Activated CD4-positive, alpha-beta T cell treated with anti-CD3 and anti-CD28 coated beads for 1 hour (primary cell): ENCODE measurements at places on chromosomes 11 and 22.

DNA sequence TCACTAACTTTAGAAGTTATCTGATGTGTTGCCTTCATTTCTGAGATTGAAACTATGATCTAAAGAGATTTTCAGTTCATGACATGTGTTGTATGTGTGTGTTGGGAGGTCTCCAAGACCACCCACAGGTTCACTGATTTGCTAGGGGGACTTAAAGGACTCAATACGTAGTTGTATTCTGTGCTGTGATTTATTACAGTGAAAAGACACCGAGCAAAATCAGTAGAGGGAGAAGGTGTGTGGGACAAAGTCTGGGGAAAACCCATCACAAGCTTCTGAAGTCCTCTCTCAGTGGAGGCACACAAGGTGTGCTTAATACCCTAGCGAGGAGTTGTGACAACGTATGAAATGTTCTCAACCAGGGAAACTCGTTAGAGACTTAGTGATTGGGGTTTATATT, 35.6 kb downstream of the RNF169 start:
- no peak for DNase-seq

GRCh38 chr11:133934599-133935550, 21.9 kb downstream of the IGSF9B start:
- no peak for DNase-seq

- no peak for DNase-seq
Observed at GRCh38 chr11:120655589-120655988, 144.0 kb downstream of the GRIK4 start.

DNA sequence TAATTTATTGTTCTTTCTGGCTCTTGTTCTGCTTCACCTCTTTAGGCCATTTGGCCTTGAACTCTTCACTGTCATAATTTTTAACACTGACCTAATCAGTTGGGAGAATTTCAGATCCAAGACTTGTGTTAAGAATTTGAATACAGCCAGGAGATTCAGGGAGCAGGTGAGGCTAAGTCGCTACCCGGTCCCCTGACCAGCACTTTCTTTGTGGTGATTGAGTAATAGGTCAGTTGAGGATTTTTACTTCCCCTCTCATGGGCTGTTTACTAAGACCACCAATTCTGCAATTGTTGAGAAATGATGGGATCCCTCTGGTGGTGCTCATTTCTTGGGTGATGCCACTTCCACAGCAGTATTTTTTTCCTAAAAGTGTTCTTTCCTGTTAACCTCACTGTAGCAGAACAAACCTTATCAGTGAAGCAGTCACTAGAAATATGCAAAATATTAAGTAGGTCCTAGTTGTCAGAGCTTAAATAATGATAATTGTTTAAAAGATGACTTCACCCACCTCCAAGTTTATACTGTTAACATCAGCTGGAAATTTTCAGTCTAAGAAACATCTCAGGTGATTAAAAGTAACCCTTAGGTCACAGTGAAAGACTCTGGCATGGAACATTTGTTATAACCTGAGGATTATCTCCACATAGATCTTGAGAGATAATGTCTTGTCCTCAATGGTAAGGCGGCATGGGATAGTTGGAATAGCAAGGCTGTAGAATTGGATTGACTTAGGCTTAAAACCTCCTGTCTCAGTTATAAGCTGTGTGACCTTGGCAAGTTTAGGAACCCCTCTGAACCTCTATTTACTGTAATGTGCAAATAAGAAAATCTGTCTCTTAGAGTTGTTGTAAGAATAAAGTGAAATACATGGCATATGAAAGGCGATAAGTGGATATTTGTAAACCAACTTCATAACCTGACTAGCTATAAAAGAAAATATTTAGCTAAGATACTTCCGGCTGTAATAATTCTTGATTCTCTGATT, 41.3 kb downstream of the POLD3 start:
- DNase-seq = no peak

DNA sequence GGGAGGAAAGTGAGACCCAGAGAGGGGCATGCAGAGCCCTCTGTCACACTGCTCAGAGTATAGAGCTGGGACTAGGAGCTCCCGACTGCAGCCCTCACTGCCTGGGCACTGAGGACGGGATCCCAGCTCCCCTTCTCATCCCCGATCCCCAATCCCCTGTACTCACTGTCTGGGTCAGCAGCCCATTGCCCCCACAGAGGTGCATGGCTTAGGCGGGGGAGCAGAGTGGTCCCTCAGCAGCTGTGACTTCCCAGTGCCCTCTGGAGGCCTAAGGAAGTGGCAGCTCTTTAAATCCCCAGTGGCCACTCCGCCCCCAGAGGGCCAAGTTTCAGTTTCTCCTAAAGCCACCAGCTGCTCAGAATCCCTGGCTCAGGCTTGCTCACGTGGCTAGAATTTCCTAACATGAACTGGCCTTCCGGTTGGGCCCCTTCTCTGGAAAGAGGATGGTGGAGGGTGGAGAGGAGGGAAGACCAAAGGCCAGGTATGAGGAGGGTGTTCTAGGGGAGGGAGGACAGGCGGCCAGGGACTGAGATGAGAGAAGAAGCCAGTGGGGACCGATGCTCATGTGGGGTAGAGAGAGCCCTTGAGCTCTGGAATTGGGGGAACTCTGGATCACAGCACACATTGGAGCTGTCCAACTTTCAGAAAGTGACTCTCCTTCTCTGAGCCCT, at the start of gene BATF2:
BATF2 (minus strand) TSS at position 262 of the 671 bp plus-strand sequence; CDS start at position 205, 57 bp downstream.
- no peak for DNase-seq

GRCh38 chr11:48051217-48051830, 71.0 kb downstream of the PTPRJ start:
- no peak for DNase-seq

- DNase-seq = no peak
Observed at GRCh38 chr22:42284202-42284591, 13.7 kb upstream of the TCF20 start.

DNA sequence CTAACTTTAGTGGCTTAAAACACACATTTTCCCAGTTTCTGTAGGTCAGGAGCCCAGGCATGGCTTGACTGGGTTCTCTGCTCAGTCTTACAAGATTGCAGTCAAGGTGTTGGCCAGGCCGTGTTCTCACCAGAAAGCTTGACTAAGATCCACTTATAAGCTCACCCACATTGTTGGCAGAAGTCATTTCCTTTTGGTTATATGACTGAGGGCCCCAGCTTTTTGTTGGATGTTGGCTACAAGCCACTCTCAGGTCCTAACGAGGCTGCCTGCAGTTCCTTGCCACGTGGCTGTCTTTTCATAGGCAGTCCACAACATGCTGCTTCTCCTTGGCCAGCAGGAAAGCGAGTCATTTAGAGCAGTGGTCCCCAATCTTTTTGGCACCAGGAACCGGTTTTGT, 79.3 kb upstream of the CRTAM start:
- no peak for DNase-seq

- DNase-seq = no peak
Observed at GRCh38 chr11:15590132-15590531, 475.4 kb downstream of the INSC start.

- no peak for DNase-seq
Observed at GRCh38 chr11:46315783-46316563, 31.3 kb upstream of the DGKZ start.

DNA sequence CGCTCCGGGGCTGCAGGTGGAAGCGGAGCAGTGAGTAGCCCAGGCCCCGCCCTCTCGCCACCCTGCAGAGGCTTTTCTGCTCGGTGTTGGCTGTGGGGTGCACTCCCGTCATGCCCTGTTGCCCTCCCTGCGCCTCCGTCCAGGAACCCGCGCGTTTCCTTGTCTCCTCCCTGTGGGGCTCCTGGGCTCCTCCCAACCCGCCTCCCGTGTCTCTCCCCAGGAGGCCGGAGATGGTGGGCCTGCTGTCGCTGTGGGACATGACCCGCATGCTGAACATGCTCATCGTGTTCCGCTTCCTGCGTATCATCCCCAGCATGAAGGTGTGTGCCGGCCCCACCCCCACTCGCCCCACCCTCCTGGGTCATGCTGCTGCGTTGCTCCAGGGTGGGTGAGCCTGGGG, 32.4 kb downstream of the TPCN2 start:
- no peak for DNase-seq

DNA sequence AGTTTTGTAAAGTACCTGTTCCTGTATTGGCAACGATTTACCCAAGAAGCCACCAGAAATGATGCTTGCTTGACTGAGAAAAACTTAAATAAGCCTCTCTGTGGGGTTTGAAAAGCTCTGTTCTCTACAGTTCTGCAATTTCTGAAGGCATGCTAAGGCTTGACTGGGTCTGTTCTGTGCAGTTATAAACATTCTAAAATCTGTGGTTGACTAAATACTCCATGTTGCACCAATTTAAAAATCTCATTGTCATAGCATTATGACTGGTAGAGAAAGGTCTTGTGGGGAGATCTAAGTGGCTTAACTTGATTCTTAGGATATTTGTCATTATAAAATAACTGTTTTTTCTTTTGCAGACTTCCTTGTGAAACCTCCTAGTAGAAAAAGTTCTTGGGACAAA, 73.7 kb downstream of the MTMR3 start:
- no peak for DNase-seq

DNA sequence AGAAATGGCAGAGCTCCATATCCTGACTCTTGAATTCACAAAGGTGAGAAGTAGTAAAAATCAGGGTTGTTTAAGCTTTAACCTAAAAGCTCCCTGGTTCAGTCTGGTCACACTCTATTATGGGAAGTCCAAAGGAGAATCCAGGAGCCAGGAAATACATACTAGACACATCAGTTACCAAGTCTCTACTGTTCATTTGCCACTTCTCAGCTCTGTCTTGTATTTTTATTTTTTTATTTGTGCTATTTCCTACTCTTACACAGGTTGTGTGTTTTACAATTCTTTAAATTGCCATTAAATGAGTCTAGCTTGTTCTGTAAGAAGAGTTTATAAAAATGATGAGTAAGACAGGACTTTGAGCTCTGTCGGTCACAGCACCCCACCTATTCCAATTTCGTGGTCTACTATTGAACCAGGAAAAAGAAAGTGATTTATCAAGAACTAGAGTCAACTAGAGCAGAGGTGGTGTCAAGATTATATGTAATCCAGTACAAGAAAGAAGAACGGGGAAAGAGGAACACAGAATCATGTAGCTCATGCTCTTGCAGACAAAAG, 9.7 kb downstream of the MS4A12 start:
- no peak for DNase-seq

DNA sequence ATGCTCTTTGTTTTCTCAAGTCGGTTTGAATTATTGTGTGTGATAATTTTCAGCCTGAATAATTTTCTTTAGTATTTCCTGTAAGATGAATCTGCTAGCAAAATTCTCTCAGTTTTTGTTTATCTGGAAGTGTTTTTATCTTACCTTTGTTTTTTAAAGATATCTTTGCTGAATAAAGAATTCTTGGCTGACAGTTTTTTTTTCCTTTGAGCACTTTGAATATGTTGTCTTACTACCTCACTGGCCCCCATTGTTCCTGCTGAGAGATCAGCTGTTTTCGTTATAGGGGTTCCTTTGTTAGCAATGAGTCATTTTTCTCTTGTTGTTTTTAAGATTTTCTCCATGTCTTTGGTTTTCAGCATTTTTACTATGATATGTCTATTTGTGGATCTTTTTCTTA, 63.0 kb downstream of the HORMAD2 start:
- no peak for DNase-seq

DNA sequence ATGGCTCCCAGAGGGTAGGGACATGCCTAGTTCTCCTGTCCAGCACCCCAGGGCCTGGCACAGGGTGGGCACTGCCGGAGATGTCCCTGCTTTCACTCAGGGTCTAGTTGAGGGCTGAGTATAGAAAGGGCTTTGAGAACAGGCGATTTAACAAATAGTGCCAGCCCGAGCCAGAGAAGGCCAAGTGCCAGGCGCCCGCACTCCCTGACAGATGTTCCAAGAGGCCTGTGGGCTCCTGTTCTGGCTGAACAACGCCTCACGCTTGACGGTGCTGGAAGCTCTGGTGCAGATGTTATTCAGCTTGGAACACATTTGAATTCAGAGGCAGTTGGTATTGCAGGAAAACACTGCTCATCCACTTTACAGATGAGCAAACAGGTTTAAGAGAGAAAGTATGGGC, 46.5 kb downstream of the NFAM1 start:
- no peak for DNase-seq

GRCh38 chr22:46696614-46697013, 41.4 kb downstream of the CERK start:
- no peak for DNase-seq

- DNase-seq = no peak
Observed at GRCh38 chr22:45953178-45953577, 23.8 kb downstream of the WNT7B start.

GRCh38 chr11:5922749-5923426, 19.2 kb upstream of the OR56A3 start:
- DNase-seq = no peak

DNA sequence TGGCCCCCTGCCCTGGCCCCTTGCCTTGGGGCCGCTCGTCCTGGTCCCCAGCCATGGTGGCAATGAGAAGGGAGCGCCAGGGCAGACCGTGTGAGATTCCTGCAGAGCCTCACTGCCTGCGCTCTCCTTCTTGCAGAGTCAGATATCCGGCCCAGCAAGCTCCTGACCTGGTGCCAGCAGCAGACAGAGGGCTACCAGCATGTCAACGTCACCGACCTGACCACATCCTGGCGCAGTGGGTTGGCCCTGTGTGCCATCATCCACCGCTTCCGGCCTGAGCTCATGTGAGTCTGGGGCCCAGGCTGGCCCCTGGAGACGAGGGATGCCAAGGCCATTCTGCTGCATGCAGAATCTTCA, 114.1 kb downstream of the MICAL2 start:
- peak; percentile 69 for DNase-seq

DNA sequence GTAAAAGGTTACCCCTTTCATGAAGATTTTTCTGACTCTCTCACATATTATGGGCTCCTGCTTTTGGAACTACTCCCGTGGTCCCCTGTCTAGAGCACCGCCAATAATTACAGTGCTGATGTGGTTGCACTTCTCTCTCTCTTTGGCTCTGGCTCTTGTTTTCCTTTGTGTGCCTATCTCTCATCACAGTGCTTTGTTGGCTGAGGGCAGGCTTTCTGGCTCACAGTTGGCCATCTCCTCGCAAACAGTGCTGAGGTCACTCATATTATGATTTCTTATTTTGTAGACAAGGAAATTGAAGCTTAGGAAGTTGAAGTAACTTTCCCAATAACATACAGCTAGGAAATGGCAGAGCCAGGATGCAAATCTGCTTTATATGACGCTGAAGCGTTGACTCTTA, 192.5 kb downstream of the DDX10 start:
- DNase-seq = no peak

DNA sequence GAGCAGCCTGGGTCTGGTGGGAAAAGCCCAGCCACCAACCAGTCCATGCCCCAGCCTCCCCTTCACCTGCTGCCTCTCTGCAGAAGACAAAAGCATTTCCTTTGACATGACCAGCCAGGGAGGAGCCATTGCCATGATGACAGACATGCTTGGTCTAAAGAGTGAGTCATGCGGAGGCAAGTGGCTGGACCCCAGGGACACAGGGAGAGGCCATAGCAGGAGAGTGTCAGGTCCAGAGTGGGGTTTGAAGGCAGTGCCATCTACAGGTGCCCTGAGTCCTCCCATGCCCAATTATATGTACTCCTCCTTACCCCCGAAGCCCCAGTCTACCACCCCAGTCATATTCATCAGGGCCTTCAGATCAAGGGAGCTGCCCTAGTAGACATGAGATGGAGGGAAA, 67.4 kb downstream of the SCN3B start:
- no peak for DNase-seq

GRCh38 chr11:71543866-71544265, 4.4 kb upstream of the KRTAP5-9 start:
- DNase-seq = no peak
